ENCODE measurements at places on chromosomes 4 and X.

- DNase-seq = no peak
These were observed 193.3 kb downstream of the BANK1 start for GRCh38 chr4:101983835-101984234.

DNA sequence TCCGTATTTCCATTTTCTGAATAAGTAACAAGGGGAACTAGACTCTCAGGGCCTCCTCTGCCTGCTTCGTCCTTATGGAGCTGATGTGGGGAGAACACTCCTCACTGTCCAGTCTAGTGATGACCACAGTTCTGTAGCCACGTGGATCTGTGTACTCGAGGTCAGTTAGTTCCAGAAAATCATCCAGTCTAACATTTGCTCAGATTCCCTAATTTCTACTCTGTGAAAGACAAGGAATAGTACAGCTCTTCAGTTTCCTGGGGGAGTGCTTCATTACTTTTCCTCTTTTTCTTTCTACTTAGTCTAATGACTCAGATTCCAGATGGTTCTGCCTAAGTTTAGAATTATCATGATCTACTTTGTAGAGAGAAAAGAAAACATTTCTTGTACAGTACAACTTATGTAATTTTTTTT, 82.6 kb downstream of the SORBS2 start:
- DNase-seq = no peak

DNA sequence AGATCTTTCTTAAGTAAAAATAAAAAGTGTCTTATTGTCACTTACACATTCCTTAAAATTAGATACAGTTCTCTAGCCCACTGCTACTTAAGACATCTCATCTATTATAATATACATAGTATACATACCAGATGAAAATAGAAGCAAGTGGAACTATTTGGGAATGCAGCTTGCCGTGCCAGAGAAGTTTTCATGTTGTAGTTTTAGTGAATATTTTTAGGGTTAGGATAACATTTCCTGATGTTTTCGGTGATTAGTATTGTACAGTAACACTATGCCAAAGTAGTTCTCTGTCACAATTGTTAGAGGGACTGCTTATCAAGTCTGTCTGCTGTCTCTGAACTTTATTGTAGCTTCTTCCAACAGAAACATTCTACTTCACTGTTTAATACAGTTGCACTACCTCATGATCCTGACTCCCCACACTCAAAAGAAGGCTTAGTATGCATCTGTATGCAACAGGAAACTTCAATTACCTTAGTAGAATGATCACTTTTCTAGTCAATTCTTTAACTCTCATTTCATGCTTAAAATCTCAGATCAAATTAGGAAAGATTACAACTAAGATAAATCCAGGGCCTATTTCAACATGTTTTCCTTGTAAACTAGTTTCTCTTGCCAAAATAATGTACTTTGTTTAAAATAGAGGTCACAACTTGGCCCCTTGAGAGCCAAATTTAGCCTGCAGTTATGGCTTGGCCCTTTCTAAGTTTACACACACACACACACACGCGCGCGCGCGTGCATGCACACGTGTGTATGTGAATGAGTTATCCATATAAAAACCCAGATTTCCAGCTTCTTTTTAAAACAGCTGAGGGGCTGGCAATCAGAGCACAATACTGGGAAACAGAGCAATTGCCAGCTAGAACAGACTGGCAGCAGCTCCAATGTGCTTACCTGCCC, 42.3 kb upstream of the SRPX start:
- DNase-seq = no peak

DNA sequence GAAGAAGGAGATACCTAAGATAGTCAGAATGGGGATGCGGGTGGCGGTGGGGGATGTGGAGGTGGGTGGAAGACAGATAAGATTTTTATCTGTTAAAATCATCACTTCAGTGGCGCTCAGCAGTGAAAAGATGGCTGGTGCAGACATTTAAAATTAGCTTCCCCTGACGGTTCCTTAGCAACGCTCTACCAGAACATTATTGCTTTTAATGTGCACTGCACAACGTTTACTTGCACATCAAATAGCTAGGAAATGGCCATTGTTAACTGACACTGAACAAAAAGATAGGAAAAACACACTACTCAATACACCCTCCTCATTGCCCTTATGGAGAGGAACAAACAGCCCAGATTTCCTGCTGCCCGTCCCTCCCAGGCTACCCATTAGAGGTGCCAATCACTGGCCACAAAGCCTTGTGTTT, 61.0 kb upstream of the FTHL17 start:
- no peak for DNase-seq

DNA sequence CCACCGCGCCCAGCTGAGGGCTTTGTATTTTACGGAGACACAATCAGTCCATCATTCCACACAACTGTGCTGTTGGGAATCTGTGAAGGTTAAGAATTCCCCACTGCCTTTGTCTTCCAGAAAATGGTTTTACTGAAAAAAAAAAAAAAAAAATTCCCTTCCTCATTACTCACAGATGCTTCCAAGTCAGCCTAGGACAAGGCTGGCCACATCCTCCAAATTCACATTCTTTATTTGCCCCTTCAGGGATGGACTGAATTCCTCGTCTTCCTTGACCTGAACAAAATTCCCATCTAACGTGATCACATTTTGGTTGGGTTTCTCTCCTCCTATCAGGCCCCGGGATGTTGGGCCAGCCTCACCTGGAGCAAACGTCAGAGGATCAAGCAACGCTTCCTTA, 130.3 kb downstream of the DHRSX start:
- DNase-seq = no peak

DNA sequence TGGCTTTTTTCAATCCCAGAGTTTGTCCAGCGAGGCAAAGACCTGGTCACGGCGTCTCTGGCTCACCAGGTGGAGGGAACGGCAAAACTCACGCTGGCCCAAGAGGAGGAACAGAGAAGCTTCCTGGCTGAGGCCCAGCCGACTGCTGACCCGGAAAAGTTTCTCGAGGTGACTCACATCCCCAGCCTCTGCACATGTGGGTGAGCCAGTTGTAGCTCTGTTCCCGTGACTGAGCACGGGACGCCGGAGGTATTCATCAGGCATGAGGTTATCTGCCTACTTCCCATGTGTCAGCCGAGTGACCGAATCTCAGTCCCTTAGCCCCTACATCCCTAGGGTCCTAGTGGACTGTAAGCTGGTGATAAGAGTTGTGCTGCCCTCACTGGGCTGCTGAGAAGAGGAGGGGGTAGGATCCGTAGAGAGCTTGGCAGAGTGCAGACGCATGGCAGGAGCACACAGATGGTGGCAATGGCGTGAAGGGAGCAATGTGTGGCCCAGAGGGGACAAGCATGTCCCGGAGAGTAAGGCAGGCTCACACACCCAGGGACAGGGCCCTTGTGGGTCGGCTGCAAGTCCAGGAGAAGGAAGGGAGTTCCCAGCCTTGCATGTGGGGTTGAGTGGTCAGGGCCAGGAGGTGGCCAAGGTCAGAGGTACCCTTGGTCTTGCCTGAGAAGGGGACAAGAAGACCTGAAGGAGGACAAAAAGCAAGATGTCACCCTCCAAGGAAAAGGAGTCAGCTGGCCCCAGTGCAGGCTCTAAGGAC, 42.9 kb downstream of the EVC start:
- peak; percentile 46 for DNase-seq

DNA sequence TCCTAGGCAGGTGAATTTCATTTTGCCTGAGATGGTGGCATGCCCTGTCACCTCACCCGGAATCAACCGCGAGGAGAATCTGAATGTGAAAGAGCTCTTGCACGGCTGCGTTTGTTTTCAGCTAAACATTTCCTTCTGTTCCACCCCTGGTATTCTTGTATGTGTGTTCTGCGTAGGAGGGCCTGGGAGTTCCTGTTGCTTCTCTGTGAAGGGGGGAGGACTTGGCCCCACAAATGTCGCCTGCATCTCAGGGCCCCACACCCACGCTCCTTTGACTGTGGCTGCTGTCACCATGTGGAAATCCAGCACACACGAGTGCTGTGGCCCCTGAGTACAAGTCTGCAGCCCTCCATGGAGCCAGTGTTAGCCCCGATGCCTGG, 45.8 kb upstream of the CLCN4 start:
- DNase-seq = no peak

Measured in Panc1 (cell line).